Left lung (tissue), 14 donors: ENCODE measurements at places on chromosomes 3 and 15. TPM values are rescaled to one million over a fixed set of nuclear protein-coding genes. Genes with fewer than 3 reads are reported as not detected.

The SPESP1 gene
- polyA plus RNA-seq: 2.0 TPM

The SELENOS gene
- polyA plus RNA-seq: 55.5 TPM

The RASL12 gene
- polyA plus RNA-seq: 127 TPM

The UNC13C gene
- 19.2 TPM for polyA plus RNA-seq
